Mesenchymal stem cell (in vitro differentiated cells and primary cell): ENCODE measurements at places on chromosomes 11 and 22.

DNA sequence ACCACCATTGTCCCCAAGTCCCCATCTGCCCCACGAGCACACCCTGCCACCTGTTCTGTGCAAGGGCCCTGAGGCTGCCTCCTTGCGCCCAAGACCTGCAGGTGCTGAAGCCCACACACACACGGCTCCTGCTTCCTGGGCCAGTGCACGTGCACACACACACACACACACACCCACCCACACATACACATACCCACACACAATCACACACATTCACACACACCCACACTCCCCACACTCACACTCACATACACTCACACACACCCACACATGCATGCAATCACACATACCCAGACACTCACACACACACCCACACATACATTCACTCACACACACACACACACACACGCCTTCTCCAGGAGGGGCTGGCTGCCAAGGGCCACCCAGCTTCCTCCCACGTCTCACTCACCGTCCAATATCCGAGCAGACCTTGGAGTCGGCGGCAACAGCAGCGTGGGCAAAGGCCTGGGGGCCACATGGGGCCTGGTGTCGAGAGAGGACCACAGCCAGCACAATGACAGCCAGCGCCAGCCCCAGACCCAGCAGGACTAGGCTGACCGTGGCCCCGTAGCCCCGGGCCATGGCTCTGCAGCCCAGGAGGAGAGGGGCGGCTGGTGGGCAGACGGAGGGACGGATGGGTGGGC is 616 bp downstream of the GGT5 start:
- no peaks in the 10 kb centered on the region for H3K27me3 ChIP-seq
- H3K27ac ChIP-seq, result no peak overlapping the region
- no peak overlapping the region for H3K4me3 ChIP-seq
- H3K36me3 ChIP-seq, result no peaks in the 10 kb centered on the region
- peaks cover 42% of the 10 kb centered on the region for H3K4me1 ChIP-seq
- DNase-seq, result peak; percentile 58

DNA sequence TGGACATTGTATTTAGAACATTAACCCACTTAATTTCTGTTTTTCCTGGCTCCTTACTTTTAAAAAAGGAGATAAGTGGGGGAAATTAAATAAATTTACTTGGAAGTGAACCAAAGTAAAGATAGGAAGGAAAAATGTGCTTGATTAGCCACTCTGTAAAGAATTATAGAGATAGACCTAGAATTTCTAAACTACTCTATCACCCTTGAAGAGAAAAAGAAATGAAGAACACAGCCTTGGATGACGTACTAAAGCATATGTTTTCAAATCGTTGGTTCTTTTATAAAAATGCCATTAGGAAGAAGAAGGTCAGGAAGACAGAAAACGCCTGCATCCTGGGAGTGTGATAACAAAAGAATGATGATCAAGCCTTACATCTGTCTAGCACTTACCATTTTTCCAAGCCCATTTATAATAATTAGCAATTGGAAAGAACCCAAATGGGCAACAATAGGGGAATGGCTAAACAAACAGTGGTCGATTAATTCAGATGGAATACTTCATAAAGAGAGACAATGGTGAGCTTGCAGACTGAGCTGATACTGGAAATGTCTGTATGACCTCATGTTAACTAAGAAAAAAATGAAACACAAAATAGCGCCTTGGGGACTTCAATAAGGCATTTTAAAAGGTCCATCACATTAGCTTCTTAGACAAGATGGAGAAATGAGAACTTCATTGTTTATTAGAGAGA is 81.0 kb upstream of the LRRC55 start:
- H3K27ac ChIP-seq, result no peak overlapping the region
- no peaks in the 10 kb centered on the region for H3K36me3 ChIP-seq
- no peaks in the 10 kb centered on the region for H3K4me1 ChIP-seq
- H3K4me3 ChIP-seq, result no peak overlapping the region

GRCh38 chr22:41917903-41918791 is 3.3 kb upstream of the SHISA8 start:
- peak; percentile 52 for DNase-seq
- no peaks in the 10 kb centered on the region for H3K36me3 ChIP-seq
- H3K4me1 ChIP-seq, result peaks cover 41% of the 10 kb centered on the region
- H3K27me3 ChIP-seq, result peaks cover 58% of the 10 kb centered on the region
- no peak overlapping the region for H3K4me3 ChIP-seq

DNA sequence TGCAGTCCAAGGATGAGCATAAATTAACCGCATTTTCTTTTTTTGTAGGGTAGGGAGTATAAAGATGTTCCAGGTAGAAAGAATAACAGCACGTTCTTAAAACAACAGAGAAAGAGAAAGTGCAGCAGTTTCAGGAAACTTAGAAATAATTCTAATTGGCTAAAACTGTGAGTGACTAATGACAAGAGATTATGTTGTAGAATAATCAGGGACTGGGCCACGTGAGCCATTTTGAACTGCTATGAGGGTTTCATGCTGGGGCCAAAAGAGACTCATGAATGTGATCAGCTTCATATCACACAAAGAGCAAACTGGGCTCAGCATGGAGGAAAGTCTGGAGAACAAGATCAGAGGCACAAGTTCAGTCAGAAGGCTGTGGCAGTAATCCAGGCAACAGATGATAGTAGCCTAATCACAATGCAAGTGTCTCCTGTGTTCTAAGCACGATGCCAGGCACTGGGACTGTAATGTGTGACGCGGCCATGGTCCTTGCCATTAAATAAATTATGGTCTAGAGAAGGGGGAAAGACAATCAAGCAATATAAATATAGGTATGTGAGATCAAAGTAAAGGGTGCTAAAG is 17.9 kb downstream of the CWF19L2 start:
- DNase-seq, result no peak
- H3K4me3 ChIP-seq, result no peak overlapping the region
- no peaks in the 10 kb centered on the region for H3K27me3 ChIP-seq
- no peaks in the 10 kb centered on the region for H3K4me1 ChIP-seq

DNA sequence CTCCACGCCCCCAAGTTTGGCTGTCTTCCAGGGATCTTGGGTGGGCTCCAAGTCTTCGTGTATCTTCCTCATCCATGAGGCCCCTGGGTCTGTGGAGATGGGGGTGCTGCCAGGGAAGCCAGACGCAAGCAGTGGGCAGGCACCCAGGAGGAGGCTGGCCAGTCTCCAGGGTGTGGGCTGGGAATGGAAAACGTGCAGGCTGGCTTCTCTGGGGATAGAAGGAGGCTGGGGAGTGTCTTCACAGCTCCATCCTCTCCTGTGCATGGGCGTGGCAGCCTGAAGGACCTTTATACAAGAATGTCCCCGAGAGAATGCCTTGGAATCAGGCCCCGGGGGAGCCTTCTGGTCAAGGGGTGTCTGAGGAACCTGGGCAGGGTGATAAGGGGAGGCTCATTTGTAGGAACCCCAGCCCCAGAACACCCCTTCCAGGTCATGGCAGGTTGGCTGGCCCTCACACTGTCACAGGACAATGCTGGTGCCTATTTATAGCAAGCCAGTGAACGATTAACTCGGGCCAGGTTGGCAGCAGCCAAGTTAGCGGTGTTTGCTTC is 14.0 kb downstream of the SGSM1 start:
- no peaks in the 10 kb centered on the region for H3K36me3 ChIP-seq
- peaks cover 5% of the 10 kb centered on the region for H3K27me3 ChIP-seq
- no peak overlapping the region for H3K27ac ChIP-seq

DNA sequence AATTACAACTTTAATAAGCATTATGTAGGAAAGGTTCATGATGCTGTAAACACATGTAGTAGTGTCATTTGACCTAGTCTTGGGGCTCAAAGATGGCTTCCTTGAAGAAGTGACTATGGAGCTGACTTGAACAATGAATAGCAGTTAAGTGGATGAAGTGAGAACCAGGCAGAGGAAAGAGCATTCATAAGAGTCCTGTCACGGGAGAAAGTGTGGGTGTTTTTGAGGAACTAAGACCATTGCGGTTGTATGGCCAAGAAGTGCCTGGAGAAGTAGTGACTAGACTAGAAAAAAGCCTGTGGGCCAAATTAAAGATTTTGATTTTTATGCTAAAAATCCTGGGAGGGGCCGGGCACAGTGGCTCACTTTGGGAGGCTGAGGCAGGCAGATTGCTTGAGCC is 7.2 kb upstream of the IL18BP start:
- H3K36me3 ChIP-seq, result peaks cover 27% of the 10 kb centered on the region
- DNase-seq, result no peak
- no peak overlapping the region for H3K4me3 ChIP-seq
- no peak overlapping the region for H3K27ac ChIP-seq

DNA sequence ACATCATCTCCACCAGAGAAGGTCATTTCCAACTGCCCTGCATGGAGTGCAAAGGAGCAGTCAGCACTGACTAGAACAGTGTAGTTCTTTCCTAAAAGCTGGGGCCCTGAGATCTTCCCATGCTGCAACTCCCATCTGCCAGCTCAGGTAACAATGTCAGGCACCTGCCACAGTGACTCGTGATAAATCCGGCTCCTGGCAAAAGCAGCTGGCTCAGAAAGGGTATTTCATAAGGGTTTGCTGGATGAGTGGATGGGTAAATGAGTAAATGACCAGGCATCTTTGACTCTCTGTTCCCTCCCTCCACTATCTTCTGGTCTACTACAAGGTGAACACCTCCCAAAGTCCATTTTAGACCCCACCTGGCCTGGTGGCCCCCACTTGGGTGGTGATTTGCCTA is 403.6 kb downstream of the NXPE2 start:
- H3K27me3 ChIP-seq, result peaks cover 60% of the 10 kb centered on the region
- H3K36me3 ChIP-seq, result no peaks in the 10 kb centered on the region
- no peaks in the 10 kb centered on the region for H3K4me1 ChIP-seq
- no peak overlapping the region for H3K4me3 ChIP-seq

DNA sequence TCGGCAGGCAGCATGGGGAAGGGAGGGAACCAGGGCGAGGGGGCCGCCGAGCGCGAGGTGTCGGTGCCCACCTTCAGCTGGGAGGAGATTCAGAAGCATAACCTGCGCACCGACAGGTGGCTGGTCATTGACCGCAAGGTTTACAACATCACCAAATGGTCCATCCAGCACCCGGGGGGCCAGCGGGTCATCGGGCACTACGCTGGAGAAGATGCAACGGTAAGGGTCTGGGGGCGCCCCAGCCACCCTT is 204 bp downstream of the FADS2 start:
- no peaks in the 10 kb centered on the region for H3K27me3 ChIP-seq
- H3K36me3 ChIP-seq, result peaks cover 10% of the 10 kb centered on the region
- no peak for DNase-seq
- peak overlapping the region; percentile 87 for H3K4me3 ChIP-seq
- H3K27ac ChIP-seq, result peak overlapping the region; percentile 80

- H3K27me3 ChIP-seq, result no peaks in the 10 kb centered on the region
- DNase-seq, result no peak
- no peaks in the 10 kb centered on the region for H3K36me3 ChIP-seq
- H3K4me1 ChIP-seq, result no peaks in the 10 kb centered on the region
Observed at GRCh38 chr11:7643314-7643713, 30.0 kb downstream of the CYB5R2 start.

- peaks cover 23% of the 10 kb centered on the region for H3K36me3 ChIP-seq
- no peak for DNase-seq
- H3K4me1 ChIP-seq, result no peaks in the 10 kb centered on the region
- H3K4me3 ChIP-seq, result no peak overlapping the region
Observed at GRCh38 chr11:20464518-20464917, 77.0 kb downstream of the PRMT3 start.

GRCh38 chr11:118211006-118211405 is 13.8 kb downstream of the JAML start:
- H3K27me3 ChIP-seq, result peaks cover 68% of the 10 kb centered on the region
- no peak for DNase-seq
- no peaks in the 10 kb centered on the region for H3K36me3 ChIP-seq
- H3K27ac ChIP-seq, result no peak overlapping the region

DNA sequence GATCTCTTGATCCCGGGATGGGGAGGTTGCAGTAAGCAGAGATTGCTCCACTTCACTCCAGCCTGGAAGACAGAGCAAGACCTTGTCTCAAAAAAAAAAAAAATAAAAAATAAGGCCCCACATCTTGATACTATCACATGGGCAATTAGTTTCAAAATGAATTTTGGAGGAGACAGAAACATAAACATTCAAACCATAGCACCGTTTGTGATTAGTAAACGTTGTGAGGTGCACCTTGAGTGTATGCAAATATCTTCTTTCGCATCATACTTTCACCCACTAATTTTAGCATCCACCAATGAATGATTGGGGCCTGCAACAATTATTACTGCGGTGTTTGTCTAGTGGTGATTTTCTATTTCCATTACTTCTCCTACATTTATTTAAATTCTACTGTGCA is 11.0 kb upstream of the SPDYC start:
- peaks cover 3% of the 10 kb centered on the region for H3K27me3 ChIP-seq
- no peak overlapping the region for H3K27ac ChIP-seq
- no peak overlapping the region for H3K4me3 ChIP-seq
- no peaks in the 10 kb centered on the region for H3K4me1 ChIP-seq

DNA sequence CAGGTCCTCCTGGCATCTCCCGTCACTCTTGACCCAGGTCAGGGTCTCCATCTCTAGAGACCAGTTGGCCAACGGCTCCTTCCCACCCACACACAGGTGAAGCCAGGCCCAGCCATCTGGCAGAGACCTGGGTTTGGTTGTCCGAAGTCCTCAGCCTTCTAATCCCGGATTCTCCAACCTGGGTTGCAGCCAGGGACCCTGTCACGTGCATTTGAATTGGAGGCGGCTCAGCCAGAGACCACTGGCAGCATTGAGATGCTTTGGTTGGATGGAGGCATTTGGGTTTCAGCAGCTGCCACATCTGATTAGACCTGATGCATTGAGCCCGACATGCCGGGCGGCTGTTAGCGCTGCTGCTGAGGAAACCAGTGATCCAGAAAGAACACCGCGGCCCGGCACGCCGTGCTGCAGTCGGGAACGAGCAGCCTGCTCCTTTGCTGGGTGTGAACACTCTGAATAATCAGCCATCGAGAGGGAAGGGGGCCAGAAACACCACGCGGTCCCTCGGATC is 163.2 kb downstream of the BRD1 start:
- no peaks in the 10 kb centered on the region for H3K4me1 ChIP-seq
- H3K27ac ChIP-seq, result no peak overlapping the region
- no peak for DNase-seq
- H3K27me3 ChIP-seq, result peaks cover 19% of the 10 kb centered on the region

GRCh38 chr11:69918231-69918937 is 99.2 kb upstream of the FGF3 start:
- H3K27ac ChIP-seq, result no peak overlapping the region
- peaks cover 13% of the 10 kb centered on the region for H3K4me1 ChIP-seq
- H3K27me3 ChIP-seq, result peaks cover 52% of the 10 kb centered on the region

GRCh38 chr11:75389276-75389605 is 10.1 kb upstream of the RPS3 start:
- H3K4me3 ChIP-seq, result no peak overlapping the region
- H3K27me3 ChIP-seq, result no peaks in the 10 kb centered on the region
- DNase-seq, result peak; percentile 75

- no peak for DNase-seq
- H3K4me3 ChIP-seq, result no peak overlapping the region
- no peaks in the 10 kb centered on the region for H3K36me3 ChIP-seq
- no peak overlapping the region for H3K27ac ChIP-seq
Observed at GRCh38 chr11:77410076-77410827, 63.6 kb downstream of the PAK1 start.

DNA sequence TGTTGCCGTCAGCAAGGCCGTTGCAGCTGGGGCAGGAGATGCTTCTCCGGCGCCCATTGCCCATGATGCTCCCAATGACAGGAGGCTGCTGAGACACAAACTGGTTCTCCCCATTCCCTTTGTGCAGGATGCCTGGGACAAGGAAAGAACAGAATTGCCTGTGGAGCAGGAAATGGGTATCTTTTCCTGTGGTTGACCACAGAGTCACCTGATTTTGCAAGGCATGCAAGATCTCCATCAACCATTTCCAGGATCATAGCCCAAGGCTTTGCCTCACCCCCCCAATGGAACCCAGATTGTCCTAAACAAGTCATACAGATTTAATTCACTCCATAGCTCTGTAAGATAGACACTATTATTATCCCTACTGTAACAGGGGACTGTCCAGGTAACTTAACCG is 148.1 kb upstream of the NARS2 start:
- H3K27me3 ChIP-seq, result no peaks in the 10 kb centered on the region
- no peak overlapping the region for H3K4me3 ChIP-seq
- H3K4me1 ChIP-seq, result peaks cover 7% of the 10 kb centered on the region
- peaks cover 38% of the 10 kb centered on the region for H3K36me3 ChIP-seq
